ENCODE measurements at places on chromosomes 7 and 10.
A peak's percentile ranks its signal among the peaks of the same experiment; 100 is the strongest.

GRCh38 chr10:86355571-86356038, 11.0 kb downstream of the GRID1 start:
- no peak for DNase-seq

- no peak for DNase-seq
Measured at GRCh38 chr10:120022357-120022756, 129.8 kb downstream of the SEC23IP start.

- no peak for DNase-seq
Measured at GRCh38 chr10:123622381-123622780, 43.8 kb upstream of the GPR26 start.

DNA sequence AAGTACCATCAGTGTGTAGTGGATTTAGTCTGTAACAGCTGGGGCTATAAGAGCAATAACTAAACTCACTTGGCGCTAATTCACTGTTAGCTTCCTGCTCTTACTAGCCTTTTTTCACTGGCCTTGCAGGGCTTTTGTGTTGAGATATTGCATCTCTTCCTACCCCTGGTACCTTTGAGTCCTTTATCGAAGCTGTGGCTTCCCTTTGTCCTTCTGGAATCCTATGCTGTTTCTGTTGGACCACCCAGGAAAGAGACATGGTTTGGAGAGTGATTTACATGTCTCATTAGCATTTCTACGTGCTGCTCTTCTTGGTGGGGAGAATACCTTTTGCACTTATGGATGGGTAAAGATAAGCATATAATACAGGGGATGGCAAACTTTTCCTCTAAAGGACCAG, 103.8 kb downstream of the MLLT10 start:
- DNase-seq = no peak

- no peak for DNase-seq
Measured at GRCh38 chr10:116633216-116633600, 12.5 kb downstream of the PNLIPRP2 start.

DNA sequence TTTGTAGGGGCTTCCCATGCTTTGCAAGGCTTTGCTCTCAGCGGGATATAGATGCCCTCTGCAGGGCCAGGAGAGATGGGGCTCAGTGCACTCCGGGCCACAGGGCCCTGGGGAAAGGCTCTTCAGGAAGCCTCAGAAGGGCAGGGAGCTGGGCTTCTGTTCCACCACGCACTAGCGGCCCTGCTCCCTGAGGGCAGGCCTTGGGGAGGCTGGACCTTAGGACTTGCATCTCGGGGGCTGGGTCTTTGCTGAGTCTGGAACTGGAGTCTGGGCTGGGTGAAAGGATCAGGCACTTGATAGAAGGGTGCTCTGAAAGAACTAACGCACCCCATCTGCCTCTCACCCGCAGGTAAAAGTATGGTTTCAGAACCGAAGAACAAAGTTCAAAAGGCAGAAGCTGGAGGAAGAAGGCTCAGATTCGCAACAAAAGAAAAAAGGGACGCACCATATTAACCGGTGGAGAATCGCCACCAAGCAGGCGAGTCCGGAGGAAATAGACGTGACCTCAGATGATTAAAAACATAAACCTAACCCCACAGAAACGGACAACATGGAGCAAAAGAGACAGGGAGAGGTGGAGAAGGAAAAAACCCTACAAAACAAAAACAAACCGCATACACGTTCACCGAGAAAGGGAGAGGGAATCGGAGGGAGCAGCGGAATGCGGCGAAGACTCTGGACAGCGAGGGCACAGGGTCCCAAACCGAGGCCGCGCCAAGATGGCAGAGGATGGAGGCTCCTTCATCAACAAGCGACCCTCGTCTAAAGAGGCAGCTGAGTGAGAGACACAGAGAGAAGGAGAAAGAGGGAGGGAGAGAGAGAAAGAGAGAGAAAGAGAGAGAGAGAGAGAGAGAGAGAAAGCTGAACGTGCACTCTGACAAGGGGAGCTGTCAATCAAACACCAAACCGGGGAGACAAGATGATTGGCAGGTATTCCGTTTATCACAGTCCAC, 5.4 kb downstream of the EMX2 start:
- no peak for DNase-seq

DNA sequence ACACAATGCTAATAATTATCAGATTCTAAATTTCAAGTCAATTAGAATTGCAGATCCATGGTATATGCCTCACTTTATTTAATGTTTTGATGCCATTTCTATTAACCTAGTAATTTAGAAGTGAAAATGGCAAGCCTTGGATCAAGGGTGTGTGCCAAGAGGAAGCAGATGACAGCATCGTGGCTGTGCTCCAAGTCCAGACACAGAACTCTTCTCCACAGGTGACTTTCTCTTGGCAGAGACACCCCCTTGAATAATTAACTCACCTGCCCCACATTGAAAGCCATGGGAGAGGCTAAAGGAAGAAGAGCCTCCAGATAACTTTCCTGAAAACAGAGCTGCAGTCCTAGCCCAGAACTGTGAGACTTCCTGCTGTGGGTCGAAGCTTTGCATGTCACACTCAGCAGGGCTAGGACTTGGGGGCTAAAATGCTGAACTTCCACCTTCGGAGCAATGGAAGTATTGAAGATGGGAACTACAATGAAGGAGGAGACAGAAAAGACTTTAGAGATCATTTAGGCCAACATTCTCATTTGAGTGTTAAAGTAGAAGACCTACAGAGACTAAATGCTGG, 996 bp upstream of the C10orf90 start:
- no peak for DNase-seq

GRCh38 chr10:75019370-75019769, 92.1 kb upstream of the SAMD8 start:
- no peak for DNase-seq

DNA sequence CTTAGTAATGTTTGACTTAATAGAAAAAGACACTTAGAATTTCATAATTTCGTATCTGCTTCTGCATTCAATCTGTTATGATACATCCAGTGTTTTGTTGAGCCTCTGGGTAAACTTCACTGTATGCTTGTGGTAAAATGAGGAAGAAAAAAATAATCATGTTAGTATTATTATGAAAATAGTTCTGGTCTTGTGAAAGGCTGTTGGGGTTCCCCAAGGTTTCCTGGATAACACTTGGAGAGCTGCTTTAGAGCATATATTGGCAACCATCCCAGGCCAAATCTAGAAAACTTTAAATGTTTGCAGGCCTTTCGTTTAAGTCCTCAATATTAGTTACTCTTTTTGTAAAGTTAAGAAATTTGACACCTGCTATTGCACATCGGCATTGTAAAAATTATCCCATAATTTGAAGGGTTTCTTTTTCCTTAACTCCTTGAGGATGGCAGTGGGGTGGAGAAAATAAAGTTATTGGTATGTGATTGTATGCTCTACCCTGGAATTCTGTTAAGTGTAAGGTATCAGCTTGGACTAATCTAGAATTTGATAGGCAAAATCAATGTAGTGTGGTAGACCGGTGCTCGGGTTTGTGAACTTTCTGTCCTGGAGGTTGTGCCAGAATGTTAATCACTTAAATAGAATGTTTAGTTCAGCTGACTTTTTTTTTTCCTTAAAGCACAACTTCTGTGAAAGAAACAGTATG, 54.5 kb downstream of the WAC start:
- DNase-seq = no peak

GRCh38 chr7:73426016-73426415, 7.6 kb upstream of the FZD9 start:
- no peak for DNase-seq

DNA sequence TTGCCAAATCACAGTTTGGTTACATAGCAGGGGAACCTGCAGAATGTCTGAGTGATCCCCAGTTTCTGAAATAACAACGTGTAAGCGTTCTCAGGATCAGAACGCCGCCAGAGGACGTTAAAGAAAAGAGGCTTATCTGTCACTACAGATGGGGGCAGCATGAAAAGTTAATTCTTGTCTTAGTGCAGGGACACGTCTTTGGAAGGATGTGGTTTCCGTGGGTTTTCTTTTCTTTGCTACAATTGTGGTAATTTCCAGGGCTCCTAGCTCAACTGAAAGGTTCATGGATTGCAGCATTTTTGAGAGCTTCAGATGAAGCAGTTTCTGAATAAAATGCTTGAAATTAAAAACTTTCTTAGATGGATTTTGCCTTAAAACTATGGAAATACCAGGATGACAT, 106.6 kb downstream of the PRKCQ start:
- peak; percentile 35 for DNase-seq

- DNase-seq = no peak
Measured at GRCh38 chr7:120684463-120684862, 173.5 kb downstream of the TSPAN12 start.

- DNase-seq = no peak
Measured at GRCh38 chr7:151351967-151352366, 10.4 kb downstream of the NUB1 start.

GRCh38 chr7:124100190-124100589, 67.3 kb upstream of the TMEM229A start:
- DNase-seq = no peak

DNA sequence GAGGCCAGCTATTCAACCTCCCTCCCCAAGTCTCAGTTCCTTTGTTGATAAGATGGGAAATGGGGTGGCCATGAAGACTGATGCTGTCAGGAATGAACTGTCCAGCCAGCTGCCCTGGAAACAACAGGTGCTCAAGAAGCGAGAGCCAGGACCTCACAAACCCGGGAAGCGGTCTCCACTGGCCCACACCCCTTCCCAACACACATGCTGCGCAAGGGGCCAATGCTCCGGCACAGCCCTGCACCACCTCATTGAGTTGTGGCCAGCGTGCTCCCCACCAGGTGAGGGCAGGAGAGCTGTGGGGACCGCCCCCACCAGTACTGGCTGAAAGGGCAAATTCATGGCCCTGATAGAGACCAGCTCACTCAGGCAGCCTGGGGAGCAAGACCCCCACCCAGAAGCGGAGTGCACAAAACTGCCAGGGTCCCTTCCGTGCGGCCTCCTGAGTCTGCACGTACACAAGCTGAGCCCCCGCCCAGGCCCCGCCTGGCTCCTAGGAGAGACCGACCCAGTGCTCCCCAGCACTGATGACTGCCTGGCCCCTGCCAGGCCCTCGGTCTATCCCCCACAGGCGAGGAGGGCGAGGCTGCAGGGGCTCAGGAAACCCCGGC, 216.6 kb downstream of the MAD1L1 start:
- DNase-seq = no peak

DNA sequence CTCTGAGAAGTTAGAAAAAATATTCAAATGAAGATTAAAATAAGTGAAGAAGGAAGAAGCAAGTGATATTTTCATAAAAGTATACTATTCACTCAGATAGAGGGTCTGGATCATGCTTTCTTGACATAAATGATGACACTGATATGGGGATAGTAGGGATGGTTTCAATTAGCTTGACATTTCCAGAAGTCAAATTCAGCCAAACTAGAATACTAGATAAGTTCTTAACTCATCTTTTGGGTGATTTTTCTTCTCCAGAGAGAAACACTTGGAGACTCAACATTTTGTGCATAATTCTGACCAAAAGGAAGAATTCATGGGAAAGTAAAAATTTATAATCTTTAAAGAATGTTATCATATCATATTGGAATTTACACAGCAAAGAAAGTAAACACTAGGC, 152.0 kb upstream of the LRGUK start:
- DNase-seq = no peak

- DNase-seq = no peak
Measured at GRCh38 chr7:100825215-100825671, 2.1 kb downstream of the EPHB4 start.

DNA sequence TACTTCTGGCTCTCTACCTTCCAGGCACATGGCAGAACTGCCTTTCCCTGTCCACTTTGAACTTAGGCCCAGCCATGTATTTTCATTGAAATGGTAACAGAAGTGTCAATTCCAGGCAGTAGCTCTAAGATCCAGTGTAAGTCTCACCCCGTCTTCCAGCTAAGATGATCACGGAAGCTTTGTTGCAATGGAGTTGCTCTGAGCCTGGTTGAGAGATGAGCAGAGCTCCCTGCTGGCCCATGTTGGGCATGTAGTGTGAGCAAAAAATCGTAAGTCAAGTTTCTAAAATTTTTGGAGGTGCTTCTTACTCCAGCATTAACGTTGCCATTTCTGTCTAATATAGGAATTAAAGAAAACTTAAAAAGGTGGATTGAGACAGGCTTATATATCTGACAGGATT, 274.4 kb downstream of the IPMK start:
- DNase-seq = no peak

- DNase-seq = no peak
Measured at GRCh38 chr10:48454302-48455054, 148.0 kb downstream of the MAPK8 start.

DNA sequence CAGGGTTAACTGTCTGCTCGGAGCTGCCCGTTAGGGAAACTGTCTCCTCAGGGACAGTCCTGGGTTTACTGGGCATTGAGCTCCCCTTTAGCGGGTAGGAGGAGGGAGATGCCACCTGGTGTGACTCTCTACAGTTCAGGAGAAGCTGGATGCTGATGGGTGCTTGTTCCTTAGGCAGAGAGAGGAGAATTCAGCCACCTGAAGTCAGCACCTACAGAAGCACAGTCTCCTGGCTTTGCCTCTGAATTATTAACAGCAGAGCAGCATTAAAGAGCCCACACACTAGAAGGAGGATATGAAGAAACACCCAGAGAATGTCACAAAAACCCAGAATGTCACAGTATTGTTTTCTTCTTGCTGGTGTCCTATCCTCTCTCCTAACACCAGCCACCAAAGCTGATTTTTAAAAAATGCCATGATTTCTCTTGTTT, 696 bp downstream of the GIMAP4 start:
- no peak for DNase-seq

- DNase-seq = no peak
Measured at GRCh38 chr10:91034494-91035159, 113.7 kb upstream of the ANKRD1 start.

DNA sequence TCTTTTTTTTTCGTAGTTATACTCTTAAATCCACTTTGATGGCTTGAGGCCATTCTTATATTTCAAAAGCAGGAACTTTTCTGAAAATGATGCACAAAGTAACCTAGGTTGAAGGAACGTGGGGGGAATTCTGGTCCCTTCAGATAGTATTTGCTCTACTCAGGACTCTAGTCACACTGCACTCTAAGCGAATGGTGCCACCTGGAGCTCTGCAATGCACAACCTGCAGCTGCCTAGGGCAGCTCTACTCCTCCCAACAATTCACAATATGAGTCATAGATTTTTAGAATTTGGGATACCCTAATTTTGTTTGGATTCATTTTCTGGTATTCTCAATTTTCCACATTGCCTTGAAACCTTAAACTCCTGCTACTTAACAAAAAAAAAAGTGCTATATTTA, 17.3 kb downstream of the SYPL1 start:
- DNase-seq = no peak

GRCh38 chr7:66886152-66886551, 34.9 kb upstream of the TMEM248 start:
- DNase-seq = no peak

DNA sequence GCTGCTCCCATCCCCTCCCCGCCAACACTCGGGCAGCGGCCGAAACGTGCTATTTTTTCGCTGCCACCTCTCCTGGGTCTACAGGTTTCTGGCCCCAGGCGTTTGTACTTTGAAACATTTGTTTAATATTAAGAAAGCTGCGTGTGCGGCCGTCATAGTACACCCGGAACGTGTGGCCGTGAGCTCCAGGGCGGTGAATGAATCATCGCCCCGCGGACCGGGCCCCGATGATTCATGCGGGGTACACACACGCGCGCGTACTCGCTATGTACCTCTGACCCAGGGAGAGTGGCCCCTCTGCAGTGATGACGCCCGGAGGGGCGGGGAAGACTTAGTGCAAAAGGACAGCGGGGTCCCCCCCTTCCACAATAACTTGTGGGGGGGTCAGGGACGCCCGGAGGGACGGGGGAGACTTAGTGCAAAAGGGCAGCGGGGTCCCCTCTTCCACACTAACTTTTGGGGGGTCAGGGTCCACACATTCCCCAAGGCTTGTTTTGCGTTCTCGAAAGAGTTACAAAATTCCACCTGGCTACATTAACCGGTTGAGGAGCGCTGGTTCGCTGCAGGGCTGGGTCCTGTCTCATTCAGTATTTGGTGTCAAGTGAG, 56.5 kb upstream of the PCGF5 start:
- peak; percentile 64 for DNase-seq
